ENCODE measurements at places on chromosomes 1 and 21.

DNA sequence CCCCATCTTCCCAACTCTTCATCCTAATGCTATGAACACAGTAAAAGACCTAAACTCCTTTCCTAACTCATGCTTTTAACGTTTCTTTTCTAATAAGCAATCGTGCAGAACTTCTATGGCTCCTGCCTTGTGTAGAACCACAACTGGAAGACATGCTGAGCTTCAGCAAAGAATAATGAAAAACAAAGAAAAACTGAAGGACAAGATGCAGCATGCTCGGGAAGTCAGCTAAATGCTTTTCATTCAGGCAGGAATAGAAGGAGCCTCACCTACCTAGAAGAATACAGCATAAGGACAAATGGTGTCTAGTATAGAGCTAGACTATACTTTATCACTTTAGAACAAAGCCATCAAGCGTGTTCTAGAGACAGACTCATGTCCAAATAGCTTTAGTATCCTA is 45.9 kb downstream of the LUZP1 start:
- no peak for DNase-seq

- DNase-seq, result no peak
Measured at GRCh38 chr1:42930178-42931107, 28.2 kb downstream of the SLC2A1 start.

DNA sequence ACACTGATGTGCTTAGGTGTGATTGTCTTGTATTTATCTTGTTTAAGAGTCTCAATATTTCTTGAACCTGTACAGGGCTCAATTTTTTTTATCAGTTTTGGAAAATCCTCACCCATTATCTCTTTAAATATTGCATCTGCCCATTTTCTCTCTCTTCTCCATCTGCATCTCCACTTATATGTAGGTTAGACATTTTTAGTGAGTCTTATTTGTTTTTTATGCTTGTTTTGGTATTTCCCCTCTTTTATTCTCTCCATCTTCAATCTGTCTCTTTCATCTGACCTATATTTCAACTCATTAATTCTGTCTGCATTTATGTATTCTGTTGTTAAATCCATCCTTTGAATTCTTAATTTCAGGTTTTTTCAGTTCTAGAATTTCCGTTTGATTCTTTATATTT is 32.9 kb upstream of the SHCBP1L start:
- no peak for DNase-seq

GRCh38 chr1:43227143-43227764 is 42.5 kb upstream of the TMEM125 start:
- DNase-seq, result peak; percentile 89

GRCh38 chr21:43585514-43585913 is 73.8 kb downstream of the HSF2BP start:
- DNase-seq, result no peak

GRCh38 chr1:214002472-214002871 is 14.7 kb downstream of the PROX1 start:
- no peak for DNase-seq

DNA sequence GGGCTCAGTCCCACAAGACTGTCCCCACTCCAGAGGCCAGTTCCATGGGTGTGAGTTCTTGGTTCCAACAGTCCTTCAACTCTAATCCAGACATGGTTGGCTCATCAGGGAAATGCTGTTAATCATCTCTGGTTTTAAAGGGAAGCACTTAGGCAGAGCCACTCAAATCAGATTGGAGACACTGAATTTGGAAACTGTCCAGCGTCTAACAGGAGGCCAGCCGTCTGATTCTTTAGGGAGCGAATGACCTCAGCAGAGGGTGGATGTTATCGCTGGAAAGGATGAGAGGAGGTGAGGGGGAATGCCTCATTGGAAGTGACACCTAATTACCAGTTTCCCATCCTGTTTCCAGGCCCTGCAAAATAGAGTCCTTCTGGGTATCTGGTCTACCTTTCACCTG is 22.8 kb upstream of the LRRC38 start:
- DNase-seq, result no peak

DNA sequence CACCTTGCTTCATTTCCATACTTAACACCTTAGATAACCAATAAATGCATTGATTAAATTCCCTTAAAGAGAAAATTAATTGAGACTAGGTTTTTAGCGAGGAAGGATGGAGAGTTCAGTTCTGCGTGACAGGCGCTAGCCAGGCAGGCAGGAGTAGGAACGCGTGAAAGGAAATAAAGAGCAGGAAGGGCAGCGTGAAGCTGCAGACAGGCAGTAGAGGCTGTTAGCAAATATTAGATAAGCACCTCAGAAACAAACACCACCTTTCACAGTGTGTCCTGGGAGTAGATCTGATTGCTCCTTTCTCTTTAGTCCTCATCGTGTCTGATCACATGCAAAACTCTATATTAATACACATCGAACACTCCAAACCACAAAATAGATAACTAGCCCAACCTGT is 282.7 kb upstream of the ADGRL2 start:
- DNase-seq, result no peak

DNA sequence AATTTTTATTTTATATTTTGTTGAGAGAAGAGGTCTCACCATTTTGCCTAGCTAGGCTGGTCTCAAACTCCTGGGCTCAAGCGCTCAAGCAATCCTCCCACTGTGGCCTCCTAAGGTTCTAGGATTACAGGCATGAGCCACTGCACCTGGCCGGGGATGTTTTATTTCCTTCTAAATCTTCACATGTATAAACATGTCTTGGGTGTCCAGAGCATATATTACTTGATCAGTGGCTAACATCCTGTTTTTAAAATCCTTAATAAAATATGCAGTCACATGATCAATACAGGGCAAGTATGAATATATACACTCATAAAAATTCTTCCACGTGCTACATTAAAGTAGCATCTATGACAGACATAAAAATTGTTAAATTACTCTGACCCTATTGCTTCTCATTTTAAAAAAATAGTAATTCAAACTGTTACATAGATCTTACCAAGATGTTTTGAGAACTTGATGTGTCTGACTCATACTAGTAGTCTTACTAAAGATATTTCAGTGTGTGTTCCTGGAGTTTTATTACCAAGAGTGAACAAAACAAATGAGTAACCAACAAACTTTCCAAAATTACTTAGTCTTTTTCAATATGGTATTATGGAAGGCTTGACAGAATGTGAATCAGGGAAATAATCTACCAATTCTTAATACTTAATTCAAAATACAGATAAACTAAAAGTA is 222.5 kb downstream of the SLC45A1 start:
- DNase-seq, result no peak

GRCh38 chr1:171267391-171267790 is 19.1 kb downstream of the FMO1 start:
- no peak for DNase-seq

DNA sequence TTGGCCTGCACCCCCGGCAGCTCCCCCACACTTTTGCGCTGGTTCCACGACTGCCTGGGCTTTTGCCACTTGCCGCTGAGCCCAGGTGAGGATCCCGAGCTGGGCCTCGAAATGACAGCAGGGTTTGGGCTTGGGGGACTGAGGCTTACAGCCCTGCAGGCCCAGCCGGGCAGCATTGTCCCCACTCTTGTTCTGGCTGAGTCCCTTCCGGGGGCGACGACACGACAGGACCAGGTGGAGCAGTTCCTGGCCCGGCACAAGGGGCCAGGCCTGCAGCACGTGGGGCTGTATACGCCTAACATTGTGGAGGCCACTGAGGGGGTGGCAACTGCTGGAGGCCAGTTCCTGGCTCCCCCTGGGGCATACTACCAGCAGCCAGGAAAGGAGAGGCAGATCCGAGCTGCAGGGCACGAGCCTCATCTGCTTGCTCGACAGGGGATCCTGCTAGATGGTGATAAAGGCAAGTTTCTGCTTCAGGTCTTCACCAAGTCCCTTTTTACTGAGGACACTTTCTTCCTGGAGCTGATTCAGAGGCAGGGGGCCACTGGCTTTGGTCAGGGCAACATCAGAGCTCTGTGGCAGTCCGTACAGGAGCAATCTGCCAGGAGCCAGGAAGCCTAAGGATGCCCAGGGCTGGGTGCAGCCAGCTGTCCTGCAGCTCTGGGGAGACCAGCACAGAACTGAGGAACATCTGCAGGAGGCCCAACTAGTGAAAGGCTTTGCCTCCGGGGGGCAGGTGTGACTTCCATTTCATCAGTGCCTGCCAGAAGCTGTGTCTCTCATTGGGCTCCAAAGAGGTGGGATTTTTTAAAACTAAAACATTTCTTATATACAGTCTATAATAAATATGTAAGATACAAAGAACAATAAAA is 1.2 kb downstream of the HPDL start:
- DNase-seq, result peak; percentile 25

DNA sequence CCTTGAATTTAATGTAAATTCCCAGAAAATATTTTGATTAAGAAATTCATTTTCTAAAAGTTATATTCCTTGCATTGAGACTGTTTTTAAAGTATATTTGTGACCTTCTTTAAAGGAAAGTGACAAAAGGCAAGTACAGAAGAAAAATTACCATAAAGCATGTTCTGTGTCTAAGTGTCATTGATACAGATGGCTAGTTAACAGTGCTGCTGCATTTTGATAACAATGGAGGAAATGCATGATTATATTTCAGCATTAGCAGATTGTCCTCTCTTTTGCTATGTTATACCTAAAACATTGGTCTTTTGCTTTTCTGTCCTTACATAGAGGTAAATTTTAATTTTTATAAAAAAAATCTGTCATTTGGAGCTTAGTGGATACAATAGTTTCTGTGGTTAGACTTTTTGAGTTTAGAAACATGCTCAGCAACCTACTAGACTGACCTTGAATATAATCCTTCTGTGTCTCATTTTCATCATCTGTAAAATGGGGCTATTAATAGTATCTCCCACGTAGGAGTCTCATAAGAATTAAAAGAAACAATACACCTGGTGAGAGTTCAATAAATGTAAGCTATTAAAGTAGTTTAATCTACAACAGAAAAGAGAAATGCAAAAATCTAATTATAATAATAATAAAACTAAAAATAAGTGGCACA is 51.1 kb upstream of the RGS21 start:
- DNase-seq, result no peak

DNA sequence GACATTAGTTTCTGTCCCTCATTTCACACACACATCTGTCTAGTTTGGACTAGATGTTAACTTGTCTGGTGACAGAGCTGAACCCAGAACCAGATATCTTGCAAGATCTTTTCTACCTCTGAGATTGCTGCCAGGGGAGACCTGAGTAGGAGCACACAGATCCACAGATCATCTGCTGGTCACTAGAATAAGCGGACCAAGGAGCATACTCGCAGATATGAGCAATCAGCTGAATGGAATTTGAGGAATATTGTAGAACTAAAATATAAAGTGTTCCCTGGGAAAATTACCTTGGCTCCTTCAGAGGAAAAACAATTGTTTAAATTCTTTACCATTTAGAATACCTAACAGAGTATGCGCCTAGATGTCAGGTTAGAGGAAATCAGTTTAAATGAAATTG is 90.7 kb downstream of the TNFSF18 start:
- no peak for DNase-seq

DNA sequence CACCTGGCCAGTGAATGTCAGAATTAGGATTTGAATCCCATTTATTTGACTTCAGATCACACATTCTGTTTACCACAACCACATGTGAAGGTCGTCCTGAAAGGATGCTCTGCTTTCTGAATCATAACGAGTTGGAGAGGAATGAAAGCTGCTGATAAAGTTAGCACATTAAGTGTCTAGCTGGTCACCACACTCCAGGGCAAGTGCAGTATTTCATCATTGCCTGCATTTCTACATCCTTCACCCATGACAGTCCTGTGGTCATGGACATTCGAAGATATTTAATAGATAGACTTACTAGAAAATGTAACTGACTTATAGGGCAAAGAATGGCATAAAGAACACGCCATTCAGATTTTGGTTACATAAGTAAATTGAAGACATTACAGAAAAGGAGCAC is 52.7 kb upstream of the ST6GALNAC3 start:
- DNase-seq, result no peak

DNA sequence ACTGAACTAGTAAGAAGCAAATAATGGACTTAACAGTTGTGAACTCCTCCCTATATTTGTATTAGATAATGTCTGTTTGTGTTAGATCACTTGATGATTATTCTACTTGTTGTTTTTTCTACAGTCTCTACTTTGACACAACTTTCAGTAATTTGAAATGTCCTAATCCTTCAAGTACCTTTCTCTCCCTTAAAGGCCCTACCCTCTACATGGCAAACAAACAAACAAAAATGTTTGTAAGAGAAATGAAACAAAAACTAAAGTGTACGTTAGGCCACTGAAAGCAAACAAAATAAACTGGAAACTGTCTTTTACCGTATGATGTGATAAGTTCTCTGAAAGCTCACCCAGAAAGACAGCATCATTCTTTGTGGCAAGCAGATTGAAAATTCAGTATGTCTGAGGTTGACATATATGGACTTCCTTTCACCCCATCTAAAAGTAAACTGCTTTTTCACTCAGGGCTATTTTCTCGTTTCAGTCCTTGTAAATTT is 255.9 kb upstream of the SNX7 start:
- no peak for DNase-seq

DNA sequence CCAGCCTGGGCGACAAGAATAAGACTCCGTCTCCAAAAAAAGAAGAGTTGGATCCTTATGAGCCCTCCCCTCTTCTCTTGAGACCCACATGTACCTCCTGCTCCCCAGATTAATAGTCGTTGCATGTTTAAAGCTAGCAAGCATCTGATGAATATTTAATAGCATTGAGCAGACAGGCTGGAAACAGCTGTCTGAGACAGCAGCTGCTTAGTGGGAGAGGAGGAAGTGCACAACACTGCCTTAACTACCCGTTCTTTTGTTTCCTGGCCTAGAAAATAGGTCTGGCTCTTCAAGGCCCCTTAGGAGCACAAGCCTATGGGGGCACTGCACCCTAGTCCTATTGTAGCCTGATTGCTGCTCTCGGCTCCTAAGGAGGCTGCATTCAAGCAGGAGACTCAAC is 17.3 kb upstream of the TMEM39B start:
- DNase-seq, result no peak

GRCh38 chr1:110089561-110090275 is 19.2 kb upstream of the ALX3 start:
- no peak for DNase-seq

DNA sequence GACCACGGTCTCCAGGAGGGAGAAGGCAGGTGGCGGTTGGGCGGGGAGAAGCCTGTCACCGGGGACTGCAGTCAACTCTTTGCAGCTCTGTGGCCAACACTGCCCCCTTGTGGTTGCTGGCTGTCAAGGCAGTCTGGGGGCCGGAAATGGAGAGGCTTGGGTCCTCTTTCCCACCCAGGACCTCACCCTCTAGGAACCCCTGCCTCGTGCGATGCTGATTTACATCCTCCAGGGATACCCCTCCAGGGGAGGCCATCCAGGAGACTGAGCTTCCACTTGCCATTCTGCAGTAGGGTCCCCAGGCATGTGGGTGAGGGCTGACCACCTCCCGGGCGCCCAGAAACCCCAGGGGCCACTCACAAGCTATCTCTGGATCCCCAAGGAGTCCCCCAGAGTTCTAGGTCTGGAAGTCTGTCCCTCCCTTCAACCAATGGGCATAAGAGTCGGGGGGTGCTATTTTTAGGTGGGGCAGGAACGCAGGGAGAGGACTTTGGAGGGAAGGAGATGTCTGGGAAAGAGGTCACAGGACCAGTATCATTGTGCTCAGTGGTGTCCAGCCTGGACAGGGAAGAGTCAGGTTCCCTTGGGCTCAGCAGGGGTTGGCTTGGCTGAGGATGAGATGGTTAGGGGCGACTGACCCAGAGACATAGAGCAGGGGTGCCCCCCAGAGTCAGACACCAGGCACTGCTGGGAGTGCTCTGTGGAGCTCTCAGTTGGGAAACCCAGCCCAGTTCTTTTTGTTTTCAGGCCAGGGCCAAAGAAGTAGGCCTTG is 7.1 kb upstream of the GPR61 start:
- DNase-seq, result peak; percentile 93

- no peak for DNase-seq
Measured at GRCh38 chr1:173240609-173241008, 33.5 kb upstream of the TNFSF4 start.

GRCh38 chr21:34934350-34934749 is 114.8 kb downstream of the RUNX1 start:
- DNase-seq, result no peak
